Sigmoid colon (tissue), 7 donors: ENCODE measurements at places on chromosomes 11 and 22. TPM values are rescaled to one million over a fixed set of nuclear protein-coding genes. Genes with fewer than 3 reads are reported as not detected.

Gene OR10D3
- polyA plus RNA-seq: not detected

Gene OR8G1
- polyA plus RNA-seq: not detected

Gene PGA3
- polyA plus RNA-seq: 25.2 TPM

Gene SCN3B
- polyA plus RNA-seq: 1.5 TPM

Gene ARHGAP20
- polyA plus RNA-seq: 1.2 TPM

Gene OR51Q1
- polyA plus RNA-seq: not detected

DNA sequence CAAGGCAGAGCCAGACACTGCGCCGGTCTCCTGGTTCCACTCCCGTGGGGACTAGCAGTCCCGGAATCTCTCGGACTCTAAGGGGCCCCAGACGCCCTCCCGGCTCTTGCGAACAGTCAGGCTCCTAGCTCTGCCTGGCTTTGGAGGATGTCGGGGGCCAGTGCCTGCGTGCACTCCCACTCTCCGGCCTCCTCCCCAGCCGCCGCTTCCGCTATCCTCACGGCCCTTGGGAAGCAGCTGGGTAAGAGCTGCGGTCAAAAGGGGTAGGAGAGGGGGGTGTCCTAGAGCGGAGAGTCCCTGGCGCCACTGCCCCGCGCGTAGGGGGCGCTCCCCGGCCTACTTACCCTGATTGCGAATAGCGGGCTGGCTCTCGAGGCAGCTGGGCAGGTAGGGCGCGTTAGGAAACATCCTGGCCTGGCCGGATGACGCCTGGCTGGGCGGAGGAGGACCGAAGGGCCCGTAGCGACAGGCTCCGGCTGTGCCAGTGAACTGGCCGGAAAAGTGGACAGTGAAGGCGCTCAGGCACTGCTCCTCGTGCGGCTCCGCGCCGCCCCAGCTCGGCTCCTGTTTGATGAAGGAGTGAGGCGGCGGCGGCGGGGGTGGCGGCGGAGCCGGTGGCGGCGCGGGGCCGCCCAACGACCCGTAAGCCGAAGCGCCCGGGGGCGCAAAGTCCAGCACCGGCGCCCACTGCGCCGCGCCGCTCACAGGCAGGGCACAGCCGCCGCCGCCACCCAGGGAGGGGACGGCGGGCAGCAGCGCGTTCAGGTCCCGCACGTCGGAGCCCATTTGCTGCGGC is 785 bp downstream of the WT1 start:
- peaks cover 58% of the 10 kb centered on the region for H3K4me1 ChIP-seq
- no peak for DNase-seq
- no peak overlapping the region for H3K27ac ChIP-seq
- no peaks in the 10 kb centered on the region for H3K36me3 ChIP-seq
- peak overlapping the region; percentile 4 for H3K4me3 ChIP-seq

- no peaks in the 10 kb centered on the region for H3K36me3 ChIP-seq
- peak overlapping the region; percentile 18 for H3K27ac ChIP-seq
- no peaks in the 10 kb centered on the region for H3K27me3 ChIP-seq
- no peak overlapping the region for H3K4me3 ChIP-seq
These were observed 65.6 kb downstream of the PPFIBP2 start for GRCh38 chr11:7579361-7579791.

- H3K27ac ChIP-seq: no peak overlapping the region
These were observed 19.3 kb upstream of the TOP3B start for GRCh38 chr22:22001664-22002525.

DNA sequence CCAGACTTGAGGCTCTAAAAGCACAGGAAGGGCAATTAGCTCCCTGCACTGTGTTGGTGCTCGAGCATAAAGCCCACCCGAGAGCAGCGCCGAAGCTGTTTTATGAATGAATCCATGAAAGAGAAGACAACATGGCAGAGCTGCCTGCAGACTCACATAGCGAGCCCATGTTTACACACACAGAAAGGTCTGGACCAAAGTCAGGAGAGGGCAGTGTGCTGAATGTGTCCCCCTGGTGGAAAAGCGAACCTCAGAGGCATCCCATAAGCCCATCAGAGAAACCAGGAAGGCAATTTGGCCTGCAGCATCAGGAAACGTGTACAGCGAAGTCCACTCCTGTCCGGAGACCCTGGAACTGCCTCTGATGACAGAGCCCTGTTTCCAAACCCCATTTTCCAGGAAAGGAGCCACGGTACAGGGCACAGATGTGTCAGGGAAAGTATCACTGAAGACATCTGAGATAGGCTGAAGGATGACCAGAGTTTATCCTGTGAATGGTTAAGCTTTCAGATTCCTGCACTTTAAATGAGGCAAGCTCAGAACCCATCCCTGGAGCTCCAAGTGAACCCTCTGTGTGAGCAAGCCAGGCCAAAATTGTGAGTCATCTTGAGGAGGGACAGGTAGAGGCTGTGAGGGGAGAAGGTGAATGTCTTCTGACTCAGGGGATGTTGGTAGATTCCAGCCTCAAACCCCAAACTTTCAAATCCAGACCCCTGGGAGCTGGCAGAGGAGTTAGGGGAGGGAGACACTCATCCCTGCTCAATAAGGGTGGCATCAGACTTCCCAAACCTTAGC is 36.9 kb downstream of the CHRDL2 start:
- H3K27me3 ChIP-seq: no peaks in the 10 kb centered on the region
- peak overlapping the region; percentile 86 for H3K27ac ChIP-seq
- peaks cover 49% of the 10 kb centered on the region for H3K4me1 ChIP-seq
- H3K4me3 ChIP-seq: no peak overlapping the region
- H3K36me3 ChIP-seq: no peaks in the 10 kb centered on the region

DNA sequence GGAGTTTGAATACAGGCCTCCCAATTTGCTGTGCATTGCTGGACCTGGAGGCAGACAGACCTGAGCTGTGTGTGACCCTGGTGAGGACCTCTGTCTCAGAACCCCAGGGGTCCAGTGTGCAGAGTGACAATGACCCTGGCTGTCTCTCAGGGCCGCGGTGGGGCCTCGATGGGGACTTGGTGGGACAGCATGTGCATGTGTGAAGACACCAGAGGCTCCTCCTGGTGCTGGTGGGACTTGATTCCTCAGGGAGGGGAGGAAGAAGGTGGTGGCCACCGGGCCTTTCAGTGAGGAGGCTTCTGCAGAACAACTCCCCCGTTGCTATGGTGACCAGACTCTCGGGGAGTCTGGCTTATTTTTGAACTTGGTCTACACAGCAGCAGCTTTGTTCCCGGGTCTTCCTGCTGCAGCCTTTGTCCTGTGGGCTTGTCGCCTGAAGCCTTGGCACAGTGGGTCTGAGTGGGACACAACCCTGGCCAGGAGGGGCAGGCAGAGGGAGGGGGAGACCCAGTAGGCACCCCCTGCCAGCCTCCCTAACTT is 35.3 kb downstream of the MCM5 start:
- no peak overlapping the region for H3K27ac ChIP-seq
- no peaks in the 10 kb centered on the region for H3K27me3 ChIP-seq
- no peaks in the 10 kb centered on the region for H3K36me3 ChIP-seq
- DNase-seq: no peak
- no peak overlapping the region for H3K4me3 ChIP-seq

- H3K27me3 ChIP-seq: no peaks in the 10 kb centered on the region
- H3K4me3 ChIP-seq: no peak overlapping the region
- H3K36me3 ChIP-seq: no peaks in the 10 kb centered on the region
- H3K27ac ChIP-seq: no peak overlapping the region
- H3K4me1 ChIP-seq: peaks cover 20% of the 10 kb centered on the region
These were observed 5.5 kb downstream of the TMEM218 start for GRCh38 chr11:125105926-125106325.

DNA sequence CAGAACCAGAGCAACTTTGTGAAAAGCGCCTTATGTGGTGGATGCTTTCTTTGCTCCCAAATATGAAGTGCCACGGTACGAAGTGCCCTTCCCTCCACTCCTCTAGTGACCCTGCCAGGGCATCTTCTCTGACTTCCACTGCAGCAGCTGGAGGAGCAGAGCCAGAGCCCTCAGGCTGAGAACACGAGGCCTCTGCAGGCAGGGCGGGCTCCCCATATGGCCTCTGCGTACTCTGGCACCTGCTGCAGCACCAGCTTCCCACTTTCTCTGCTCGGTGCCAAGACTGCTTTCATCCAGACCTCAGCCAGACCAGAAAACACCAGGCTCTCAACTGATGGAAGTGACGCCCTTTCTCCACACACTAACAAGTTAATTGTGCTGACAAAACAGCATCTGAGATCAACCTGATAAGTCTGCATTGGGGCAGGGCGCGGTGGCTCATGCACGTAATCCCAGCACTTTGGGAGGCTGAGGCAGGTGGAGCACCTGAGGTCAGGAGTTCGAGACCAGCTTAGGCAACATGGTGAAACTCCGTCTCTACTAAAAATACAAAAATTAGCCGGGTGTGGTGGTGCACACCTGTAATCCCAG is 12.8 kb downstream of the UFD1 start:
- H3K4me1 ChIP-seq: no peaks in the 10 kb centered on the region
- H3K27me3 ChIP-seq: no peaks in the 10 kb centered on the region
- H3K36me3 ChIP-seq: peaks cover 58% of the 10 kb centered on the region
- DNase-seq: no peak
- no peak overlapping the region for H3K27ac ChIP-seq

DNA sequence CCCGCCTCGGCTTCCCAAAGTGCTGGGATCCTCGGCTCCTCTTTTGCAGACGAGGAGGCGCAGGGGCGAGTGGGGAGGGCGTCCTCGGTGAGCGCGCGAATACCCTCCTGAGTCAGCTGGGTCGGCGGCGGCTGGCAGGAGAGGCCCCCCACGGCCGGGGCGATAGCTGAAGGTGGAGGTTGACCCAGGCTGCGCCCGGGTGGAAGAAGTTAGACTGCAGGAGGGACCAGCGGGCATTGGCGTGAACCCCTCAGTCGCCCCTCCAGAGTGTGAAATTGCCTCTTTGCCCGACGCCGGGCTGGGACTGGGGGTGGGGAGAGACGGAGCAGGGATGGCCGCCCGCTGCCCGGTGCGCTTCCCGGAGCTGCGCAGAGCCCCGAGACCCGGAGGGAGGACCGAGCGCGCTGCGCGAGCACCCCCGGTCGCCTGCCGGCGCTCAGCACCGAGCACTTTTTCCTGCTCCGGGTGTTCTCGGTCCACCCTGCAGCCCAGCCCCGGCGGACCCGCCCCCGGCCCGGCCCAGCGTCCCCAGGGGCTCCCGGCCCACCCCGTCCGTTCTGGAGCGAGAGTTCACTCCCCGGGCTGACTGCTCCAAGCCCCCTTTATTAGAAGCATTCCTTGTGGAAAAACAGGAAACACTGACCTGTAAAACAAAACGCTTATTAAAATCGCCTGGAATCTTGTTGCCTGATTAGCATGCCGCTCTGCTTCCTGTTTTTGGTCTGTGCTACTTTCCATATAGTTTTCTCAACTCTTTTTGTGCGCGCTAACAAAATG is 13.7 kb upstream of the CPT1A start:
- H3K36me3 ChIP-seq: no peaks in the 10 kb centered on the region
- H3K27me3 ChIP-seq: peaks cover 16% of the 10 kb centered on the region
- peaks cover 19% of the 10 kb centered on the region for H3K4me1 ChIP-seq
- no peak for DNase-seq

GRCh38 chr11:66676931-66677598 is 622 bp downstream of the RBM4B start:
- DNase-seq: peak; percentile 50
- peaks cover 55% of the 10 kb centered on the region for H3K4me1 ChIP-seq
- H3K27me3 ChIP-seq: no peaks in the 10 kb centered on the region

DNA sequence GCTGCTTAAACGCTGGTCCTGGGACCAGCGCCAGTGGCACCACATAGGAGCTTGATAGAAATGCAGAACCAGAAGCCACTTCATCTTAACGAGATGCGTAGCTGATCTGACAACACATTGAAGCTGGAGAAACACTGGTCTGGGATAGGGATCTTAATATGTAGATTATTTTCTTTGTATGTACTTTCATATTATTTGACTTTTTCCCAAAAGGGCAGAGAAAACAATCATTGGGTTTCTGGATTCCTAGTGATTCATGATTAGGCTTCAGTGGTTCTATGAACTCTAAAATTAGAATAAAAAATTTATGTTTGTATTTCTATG is 12.3 kb downstream of the MPEG1 start:
- no peak overlapping the region for H3K4me3 ChIP-seq
- no peak for DNase-seq
- H3K4me1 ChIP-seq: peaks cover 9% of the 10 kb centered on the region
- H3K27me3 ChIP-seq: no peaks in the 10 kb centered on the region
- peaks cover 25% of the 10 kb centered on the region for H3K36me3 ChIP-seq

- H3K4me3 ChIP-seq: no peak overlapping the region
- no peak for DNase-seq
- H3K27me3 ChIP-seq: no peaks in the 10 kb centered on the region
- no peaks in the 10 kb centered on the region for H3K36me3 ChIP-seq
These were observed 144.4 kb upstream of the SESN3 start for GRCh38 chr11:95375451-95375850.

- DNase-seq: no peak
- no peaks in the 10 kb centered on the region for H3K36me3 ChIP-seq
- H3K4me1 ChIP-seq: no peaks in the 10 kb centered on the region
- no peaks in the 10 kb centered on the region for H3K27me3 ChIP-seq
- no peak overlapping the region for H3K4me3 ChIP-seq
These were observed 105.4 kb downstream of the CACNA1I start for GRCh38 chr22:39675947-39676346.

DNA sequence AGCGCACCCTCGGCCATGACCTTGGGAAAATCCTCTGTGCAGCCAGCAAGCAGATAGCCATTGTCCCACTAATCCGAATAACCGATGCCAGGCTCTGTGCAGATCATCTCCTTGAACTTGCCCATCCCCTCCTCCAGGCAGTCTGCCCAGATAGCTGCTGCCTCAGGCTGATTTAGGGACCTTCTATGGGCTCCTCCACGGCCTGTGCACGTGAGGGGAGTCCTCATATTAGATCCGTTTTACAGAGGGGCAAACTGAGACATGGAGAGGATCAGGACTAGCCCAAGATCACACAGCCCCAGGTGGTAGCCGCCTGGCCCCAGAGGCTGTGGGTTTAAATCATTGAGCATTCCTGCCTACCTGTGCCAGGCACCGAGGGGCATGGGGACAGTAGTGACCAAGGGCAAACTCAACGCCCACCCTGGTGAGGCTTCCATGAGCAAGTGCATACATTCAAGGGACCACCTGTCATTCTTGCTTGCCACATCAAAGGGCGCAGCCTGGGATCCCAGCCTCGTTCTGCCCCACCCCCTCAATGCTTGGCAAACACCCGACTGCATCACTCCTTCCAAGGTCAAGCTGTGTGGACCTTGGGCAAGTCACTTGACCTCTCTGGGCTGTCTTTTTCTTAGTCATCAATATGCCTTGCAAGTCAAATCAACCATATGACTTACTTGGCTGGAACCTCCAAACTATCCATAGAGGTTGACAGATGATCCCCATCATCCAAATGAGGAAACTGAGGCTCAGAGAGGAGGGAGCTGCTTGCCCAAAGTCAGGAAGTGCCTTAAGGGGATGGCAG is 131.6 kb downstream of the MN1 start:
- H3K36me3 ChIP-seq: no peaks in the 10 kb centered on the region
- no peak overlapping the region for H3K27ac ChIP-seq
- peaks cover 3% of the 10 kb centered on the region for H3K27me3 ChIP-seq
- DNase-seq: no peak

GRCh38 chr11:28251257-28251656 is 143.1 kb downstream of the METTL15 start:
- no peak overlapping the region for H3K27ac ChIP-seq
- H3K4me3 ChIP-seq: no peak overlapping the region
- no peaks in the 10 kb centered on the region for H3K4me1 ChIP-seq
- H3K27me3 ChIP-seq: no peaks in the 10 kb centered on the region
- no peak for DNase-seq
- H3K36me3 ChIP-seq: no peaks in the 10 kb centered on the region
